ENCODE measurements at places on chromosomes 7 and 10. TPM values are rescaled to one million over a fixed set of nuclear protein-coding genes. Genes with fewer than 3 reads are reported as not detected.

GRCh38 chr10:118153287-118153686 lies 106.5 kb upstream of the RAB11FIP2 start:
- no peak for DNase-seq

- no peak for DNase-seq
These were observed 131.0 kb upstream of the C1GALT1 start for GRCh38 chr7:7051206-7051877.

- DNase-seq, result no peak
These were observed 77.1 kb downstream of the MAP3K8 start for GRCh38 chr10:30510932-30511700.

DNA sequence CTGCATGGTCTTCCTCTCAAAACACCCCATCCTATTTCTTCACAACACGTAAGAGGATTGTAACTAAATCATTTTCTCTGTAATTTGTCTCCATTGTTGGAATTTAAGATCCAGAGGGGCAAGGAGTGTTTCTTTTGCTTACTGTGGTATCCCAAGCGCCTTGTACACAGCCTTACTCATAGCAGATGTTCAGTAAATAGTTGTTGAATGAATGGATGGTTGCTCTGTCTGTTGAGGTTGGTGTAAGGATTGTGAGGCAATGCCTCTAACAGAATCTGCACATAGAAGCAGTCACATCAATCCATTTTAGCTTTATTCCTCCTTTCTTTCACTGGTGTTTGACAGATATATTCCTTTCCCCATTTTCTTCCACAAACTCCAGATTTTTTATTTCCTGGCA lies 90.1 kb downstream of the ZNF365 start:
- DNase-seq, result no peak

Gene CPXM2
- not detected for total RNA-seq

DNA sequence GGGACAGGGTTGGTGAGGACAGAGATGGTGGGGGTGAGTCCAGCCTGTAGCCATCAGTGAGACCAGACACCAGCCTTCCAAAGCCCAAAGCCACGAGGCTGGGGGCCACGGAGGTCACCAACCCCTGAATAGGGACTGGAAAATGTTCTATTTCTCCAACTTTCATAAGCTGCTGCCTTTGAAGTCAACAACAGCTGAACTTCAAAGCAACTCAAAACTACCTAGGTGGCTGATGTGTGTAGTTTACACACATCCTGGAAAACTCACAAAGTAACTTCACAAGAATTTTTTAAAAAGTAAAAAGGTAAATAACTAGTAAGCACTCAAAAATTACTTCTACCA lies 88.8 kb downstream of the CHST15 start:
- DNase-seq, result no peak

DNA sequence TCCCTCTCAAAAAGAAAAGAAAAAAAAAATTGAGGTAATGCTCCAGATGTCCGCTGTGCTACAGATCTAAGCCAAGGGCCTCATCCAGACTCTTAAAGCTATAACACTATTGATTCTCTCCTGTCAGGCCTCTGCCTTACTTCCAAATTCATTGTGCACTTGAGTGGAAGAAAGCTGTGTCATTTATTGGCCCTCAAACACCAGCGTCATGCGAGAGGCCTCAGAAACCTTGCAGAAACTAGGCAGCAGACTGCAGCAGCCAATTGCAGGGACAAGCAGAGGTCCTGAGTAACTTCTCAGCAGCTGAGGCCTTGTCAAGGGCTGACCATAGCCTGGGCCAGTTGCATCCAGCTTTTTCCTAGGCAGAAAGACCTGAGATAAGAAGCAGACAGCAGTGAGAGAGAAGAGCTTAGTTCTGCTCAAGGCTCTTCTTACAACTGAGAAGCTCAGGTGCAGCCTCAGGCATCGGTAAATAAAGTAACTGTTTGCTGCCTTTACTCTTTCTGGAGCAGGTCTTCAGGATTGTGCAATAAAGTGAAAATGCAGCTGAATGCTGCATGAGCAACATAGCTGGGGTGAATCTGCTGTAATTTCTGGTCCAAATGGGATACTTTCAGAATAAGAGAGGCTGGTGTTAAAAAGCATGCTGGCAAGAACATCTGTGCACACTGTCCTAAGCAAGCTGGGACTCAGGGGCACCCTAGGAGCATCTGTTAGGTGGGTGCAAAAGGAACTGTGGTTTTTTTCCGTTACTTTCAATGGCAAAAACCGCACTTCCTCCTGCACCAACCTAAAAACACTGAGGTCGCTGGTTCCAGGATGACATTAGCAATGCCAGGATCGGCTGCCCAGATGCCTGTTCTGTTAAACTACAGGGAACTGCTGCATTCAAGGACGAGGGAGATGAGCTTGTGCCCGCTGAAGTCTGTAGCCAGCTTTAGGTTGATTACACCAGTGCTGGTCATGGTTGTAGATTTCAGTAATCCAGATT lies 181.8 kb upstream of the PFKP start:
- DNase-seq, result no peak

GRCh38 chr10:113639966-113640365 lies 23.9 kb downstream of the NRAP start:
- no peak for DNase-seq

Measured in HT1080 (cell line).